ENCODE measurements at places on chromosomes 1 and 21.
A peak's percentile ranks its signal among the peaks of the same experiment; 100 is the strongest.

DNA sequence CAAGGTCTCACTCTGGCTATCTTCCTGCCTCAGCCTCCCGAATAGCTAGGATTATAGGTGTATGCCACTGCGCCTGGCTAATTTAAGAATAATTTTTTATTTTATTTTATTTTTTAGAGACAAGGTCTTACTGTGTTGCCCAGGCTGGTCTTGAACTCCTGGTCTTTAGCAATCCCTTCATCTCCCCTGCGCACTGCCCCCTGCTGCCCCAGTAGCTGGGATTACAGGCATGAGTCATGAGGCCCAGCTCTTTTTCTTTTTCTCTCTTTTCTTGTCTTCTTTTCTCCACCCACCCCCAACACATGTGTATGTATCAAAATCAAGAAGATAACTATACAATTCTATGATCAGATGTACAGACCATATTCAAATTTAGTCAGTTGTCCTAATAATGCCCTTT, 87.2 kb downstream of the PEX14 start:
- DNase-seq: no peak

- DNase-seq: no peak
Measured at GRCh38 chr1:10541286-10541685, 66.5 kb downstream of the PEX14 start.

DNA sequence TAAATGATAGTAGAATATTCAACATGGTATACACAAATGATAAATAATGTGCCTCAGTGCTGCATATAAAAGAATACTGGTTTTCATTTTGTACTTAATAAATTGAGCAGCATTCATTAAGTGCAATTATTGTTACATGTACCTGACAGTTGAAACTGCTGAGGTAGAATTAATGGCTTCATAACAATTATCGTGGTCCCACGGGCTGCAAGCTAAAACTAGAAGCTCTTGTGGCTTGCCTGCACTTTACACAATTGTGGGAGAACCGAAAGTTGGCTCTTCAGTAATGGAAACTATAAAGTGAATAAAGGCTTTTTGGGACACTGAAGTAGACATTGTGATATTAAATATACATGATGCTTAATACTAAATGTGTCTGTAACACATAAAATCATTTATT, 23.2 kb downstream of the INSL5 start:
- peak; percentile 24 for DNase-seq

GRCh38 chr1:107949467-107950253, 15.3 kb downstream of the VAV3 start:
- peak; percentile 27 for DNase-seq

- DNase-seq: no peak
Measured at GRCh38 chr1:84743896-84744295, 53.6 kb upstream of the SSX2IP start.

GRCh38 chr1:214896921-214897320, 185.6 kb upstream of the KCNK2 start:
- DNase-seq: no peak

DNA sequence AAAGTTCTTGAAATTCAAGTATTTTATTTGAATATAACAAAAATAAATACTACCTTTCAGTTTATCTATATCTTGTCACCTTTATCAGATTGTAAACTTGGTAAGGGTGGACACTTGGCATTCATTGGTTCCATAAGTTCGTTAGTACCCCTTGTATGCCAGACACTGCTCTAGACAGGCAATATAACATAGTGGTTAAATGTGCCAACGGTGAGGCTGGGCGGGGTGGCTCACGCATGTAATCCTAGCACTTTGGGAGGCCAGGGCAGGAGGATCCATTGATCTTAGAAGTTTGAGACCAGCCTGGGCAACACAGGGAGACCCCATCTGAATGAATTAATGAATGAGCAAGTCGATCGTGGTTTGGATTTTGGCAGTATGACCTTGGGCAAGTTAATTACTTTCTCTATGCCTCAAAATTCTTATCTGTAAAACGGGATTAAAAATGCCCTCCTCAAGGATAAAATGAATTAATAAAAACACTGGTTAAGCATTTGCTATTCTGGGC, 26.3 kb upstream of the SH3D21 start:
- DNase-seq: no peak

DNA sequence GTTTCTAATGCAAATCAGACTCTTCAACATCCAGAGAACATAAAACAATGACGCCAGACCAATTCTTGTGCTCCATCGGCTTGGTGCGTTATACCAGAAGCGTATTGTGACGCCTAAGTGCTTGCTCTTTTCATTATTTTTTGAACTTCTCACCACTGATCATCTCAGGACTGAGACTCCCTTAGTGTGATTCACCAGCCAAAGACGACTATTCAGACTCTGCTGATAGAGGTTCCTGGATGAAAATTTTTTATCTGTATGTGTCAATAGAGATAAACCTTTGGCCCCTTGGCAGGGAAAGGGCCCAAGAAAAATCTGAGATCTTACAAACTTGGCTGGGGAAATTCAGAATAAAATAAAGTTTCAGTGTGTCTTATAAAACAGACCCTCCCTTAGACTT, 856 bp upstream of the GREM2 start:
- no peak for DNase-seq

GRCh38 chr1:8238141-8239038, 79.5 kb upstream of the SLC45A1 start:
- DNase-seq: peak; percentile 82
